ENCODE measurements at places on chromosomes 5 and 9.

GRCh38 chr9:30058463-30058862, 2326.0 kb upstream of the ACO1 start:
- DNase-seq = no peak

DNA sequence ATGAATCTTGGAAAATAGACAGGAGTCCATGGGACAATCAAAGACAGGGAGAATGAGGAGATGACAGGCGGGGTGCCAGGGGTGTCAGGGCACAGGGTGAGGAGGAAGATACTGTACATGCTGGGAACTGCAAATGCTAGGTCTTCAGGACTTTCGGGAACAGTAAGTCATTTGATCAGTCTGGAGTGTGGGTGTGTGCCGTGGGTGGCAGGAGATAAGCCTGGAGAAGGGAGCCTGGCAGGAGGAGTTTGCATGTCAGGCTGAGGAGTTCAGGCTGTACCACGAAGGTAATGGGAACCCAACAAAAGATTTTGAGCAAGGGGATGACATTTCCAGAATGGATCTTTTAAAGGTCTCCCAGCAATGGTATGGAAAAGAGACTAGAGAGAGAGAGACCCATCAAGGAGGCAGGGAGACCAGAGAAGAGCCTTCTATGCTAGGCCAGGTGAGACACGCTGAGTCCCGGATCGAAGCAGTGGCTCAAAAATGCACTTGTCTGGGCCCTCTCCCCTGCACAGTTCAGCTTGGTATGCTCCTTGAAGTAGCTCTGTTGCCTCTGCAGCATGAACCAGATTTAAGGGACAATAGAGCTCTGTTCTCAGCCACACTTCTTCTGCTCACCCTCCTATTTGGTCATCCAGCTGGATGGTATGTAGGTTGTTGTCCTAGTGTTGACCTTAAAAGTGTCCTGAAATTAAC, 77.0 kb upstream of the FER start:
- DNase-seq = no peak

- no peak for DNase-seq
These were observed 55.5 kb downstream of the PRRC1 start for GRCh38 chr5:127572930-127573329.

- DNase-seq = no peak
These were observed 107.6 kb downstream of the RNF180 start for GRCh38 chr5:64273276-64273675.

DNA sequence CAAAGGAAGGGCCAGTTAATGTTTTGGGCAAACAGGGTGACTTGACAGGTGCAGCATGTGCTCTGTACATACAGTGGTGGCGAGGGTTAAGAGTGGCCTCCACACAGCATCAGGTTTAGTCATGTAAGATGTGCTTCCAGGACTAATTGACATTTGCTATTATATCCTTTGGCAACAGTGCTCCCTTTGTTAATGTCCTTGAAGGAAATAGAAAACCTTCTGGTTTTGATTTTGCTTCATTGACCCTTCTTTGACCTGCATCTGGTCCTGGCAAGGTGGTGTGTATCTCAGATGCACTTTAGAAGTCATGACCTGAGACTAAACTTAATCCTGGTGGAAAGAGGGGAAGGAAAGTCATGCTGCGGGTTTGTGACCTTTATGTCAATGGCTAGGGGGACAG, 440.0 kb downstream of the ENC1 start:
- no peak for DNase-seq

DNA sequence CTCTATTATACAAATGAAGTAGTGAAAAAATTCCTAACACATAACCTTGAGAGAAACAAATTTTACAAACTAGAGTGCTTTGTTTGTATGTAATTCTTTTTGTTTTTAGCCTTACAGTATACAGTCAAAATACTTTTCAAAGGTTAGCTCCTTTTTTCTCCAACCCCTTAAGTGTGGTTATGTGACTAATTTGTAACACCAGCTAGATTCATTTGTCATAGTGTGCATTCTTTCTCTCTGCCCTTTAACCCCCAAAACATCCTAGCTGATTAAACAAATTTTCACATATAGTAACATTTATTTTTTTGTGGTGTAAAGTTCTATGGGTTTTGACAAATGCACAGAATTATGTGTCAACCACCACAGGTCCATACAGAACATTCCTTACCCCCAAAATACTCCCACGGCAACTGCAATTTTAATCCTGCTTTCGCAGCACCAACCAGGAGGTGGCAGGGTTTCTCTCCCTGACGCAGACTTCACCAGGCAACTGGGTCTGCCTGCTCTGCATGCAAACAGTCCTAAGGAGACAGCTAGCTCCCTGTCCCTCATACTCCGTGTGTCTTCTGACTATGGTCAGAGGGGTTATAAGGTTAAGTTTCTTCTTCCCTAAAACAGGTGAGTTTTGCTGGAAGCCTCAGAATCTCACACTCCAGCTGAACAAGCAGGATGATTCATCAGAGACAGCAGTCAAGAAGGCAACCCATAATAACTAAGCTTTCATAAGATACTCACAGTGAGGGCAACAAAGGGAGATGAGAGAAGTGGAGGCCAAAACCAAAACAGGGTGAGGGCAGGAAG, 44.5 kb upstream of the NR5A1 start:
- no peak for DNase-seq

DNA sequence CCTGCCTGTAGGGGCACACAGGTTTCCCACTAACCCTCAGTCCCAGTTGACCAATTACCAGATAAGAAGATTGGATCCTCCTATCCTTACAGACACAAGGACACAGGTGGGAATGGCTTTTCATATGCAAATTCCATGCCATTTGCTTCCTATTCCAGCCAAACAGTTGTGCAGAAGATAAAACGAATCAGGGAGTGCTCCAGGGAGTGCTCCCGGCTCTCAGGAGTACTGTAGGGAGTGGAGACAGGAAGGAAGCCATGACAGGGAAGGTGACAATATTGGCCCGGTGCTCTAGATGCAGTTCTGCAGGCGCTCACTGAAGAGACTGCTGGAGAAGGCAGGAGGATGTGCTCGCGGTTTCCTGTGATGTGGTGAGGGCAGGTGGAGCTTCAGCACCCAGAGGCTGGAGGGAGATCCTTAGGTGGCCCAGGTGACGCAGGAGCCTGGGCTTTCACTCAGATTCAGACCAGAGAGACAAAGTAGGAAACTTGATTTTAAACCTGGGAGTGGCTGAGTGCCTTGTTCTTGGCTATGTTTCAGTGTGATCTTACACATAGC, 260.0 kb downstream of the AUH start:
- no peak for DNase-seq

DNA sequence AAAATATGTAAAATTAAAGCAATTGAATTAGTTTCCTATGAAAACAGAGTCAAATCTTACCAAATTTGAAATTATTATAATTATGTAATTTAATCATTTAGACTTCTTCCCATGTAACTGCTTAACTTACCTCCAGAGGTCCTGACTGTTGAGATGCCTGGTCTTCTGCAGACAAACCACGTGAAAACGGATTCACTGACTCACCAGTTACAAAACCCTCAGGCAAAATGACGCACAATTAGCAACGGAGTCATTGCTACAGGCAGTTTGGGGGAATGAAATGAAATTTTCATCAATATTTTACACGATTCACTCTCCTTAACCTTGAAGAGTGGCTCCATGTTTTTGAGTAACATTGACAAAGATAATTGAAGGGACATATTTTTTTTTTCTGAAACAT, 460.8 kb downstream of the MTRR start:
- DNase-seq = no peak

DNA sequence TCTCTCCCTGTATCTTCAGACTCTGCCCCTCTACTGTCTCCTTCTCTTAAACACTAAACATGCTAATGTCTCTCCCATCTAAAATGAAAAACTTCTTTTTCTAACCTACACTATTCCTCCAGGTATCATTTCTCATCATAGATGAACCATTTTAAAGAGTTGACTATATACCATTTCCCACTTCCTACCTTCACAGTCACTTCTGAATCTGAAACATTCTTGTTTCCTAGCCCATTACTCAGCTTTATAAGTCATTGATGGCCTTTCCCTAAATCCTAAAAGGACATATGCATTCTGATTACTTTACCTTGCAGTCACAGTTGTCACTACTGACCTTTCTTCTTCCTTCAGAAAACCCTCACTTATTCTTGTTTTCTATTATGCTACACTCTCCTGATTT, 118.2 kb downstream of the SSBP2 start:
- no peak for DNase-seq

- DNase-seq = no peak
These were observed 273.9 kb downstream of the NPR3 start for GRCh38 chr5:32984851-32985610.

- no peak for DNase-seq
These were observed 105.6 kb upstream of the DAPK1 start for GRCh38 chr9:87392086-87392485.

DNA sequence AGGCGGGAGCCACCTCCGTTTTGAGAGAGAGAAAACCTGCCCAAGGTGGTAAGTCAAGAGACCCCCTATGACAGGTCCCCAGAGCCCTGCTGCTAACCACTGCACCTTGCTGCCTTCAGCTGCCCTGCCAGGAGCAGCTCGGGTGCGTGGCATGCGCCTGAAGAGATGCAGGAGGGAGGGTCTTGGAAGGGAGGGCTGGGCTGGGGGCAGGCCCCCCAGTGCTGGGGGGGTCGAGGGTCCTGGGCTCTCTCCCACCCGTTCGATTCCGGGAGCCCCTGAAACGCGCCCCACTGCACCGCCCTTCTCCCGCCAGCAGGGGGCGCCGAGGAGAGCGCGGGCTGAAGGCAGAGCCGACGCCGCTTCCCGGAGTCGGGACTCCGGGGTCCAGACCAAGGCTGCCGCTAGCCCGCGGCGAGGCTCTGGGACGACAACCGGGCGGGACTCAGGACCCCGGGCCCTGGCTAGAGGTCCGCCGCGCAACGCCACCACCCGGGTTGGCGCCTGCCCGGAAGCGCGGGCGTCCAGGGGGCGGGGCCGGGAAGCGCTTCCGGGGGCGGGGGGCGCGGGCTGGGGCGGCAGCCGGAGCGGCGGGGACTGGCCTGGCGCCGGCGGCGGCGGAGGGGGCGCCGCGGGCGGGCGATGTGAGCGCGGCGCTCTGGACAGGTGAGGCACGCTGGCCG, at the start of gene ZBTB34:
ZBTB34 (plus strand) TSS at position 563 of the 680 bp plus-strand sequence. CDS start 18,761 bp downstream, outside the sequence.
- peak; percentile 3 for DNase-seq

- no peak for DNase-seq
These were observed 104.3 kb upstream of the SIMC1 start for GRCh38 chr5:176133877-176134276.

GRCh38 chr5:157502143-157502647, 42.2 kb downstream of the NIPAL4 start:
- no peak for DNase-seq

DNA sequence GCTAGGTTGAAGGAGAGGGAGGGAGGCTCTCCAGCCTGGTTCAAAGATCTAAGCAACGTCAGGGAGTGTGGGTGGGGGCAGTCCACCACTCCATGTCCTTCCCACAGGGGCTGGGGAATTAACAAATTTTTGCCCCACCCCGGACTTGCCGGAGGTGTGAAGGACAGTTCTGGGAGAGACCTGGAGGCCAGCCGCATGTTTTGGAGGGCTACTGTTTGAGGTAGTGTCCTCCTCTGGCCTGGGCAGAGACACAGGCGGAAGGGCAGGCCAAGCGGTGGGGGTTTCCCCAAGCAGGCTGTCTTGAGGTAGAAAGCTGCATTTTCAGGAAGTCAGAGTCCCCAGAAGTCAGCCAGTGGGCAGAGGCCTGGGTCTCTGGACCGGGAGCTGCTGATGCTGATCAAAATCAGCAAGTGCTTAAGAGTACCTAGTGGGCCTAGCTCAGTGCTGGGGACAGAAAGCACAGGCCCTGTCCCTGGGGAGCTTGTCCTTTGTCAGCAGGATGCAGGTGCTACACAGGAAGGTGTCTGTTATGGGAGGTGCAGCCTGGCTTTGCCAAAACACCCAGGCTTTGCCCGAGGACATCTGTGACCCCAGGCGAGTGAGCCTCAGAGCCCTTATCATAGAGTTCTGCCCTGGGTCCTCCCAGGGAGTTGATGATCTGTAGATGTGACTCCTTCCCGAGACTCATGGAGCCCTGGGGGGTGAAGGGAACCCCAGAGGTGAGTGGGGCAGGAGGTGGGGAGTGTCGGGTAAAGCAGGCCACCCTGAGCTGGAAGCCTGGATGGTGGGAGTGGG, 18.5 kb downstream of the JADE2 start:
- no peak for DNase-seq

GRCh38 chr5:18985171-18985758, 1002.7 kb downstream of the CDH18 start:
- DNase-seq = no peak

DNA sequence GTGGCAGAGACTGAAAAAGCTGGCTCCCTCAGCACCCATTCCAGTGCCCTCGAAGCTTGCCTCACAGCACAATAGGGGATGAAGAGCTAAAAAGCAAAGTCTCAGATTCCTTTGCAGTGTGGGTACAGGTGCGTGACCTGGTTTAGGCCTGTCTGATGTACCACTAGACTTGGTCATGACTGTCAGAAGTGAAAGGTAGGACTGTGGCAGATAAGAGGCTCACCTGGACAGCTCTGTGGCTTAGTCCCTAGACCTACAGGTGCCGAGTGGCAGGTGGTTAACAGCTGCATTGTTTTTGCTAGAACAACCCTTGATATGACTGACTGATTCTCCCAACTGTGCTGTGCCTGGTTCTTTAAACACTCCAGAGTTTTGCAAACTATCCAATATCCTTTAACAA, 14.7 kb upstream of the SFXN1 start:
- no peak for DNase-seq

Measured in cerebellar nuclear complex (tissue), 1 donor.